ENCODE measurements at places on chromosomes 1 and 21.
A peak's percentile ranks its signal among the peaks of the same experiment; 100 is the strongest.

DNA sequence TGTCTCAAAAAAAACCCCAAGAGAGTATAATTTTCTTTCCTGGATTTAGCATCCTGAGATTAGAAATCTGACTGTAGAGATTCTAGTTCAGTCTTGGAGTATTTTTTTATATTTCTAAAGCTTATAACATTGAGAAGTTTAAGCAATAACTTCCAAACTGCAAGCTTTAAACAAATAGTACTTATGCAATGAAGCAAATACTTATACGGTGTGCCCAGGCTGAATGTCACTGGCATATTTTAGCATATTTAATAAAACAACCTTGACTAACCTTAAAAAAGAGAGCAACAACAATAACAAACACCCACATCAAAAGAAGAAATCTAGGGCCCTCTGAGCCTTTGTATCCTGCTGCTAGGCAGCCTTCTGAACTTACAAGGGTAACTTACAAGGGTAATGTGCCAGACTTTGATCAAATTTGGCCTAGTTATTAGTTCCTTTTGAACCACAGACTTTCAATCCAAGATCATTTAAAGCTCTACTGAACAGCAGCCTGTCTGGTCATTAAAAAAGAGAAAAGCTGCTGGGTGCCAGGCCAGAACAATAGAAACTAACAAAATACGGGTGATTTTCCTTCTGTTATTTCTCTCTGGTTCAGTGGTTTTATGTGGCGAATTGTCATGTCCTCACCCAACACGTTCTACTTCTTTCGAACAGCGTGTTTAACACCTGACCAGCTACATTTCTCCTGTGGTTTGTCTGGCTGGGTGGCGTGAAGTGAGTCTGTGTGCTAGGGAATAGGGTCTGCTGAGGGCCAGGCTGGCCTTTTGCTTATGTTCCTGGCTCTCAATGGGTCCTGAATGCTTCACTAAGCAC is 16.2 kb downstream of the MTOR start:
- DNase-seq: no peak

GRCh38 chr1:169892927-169893644 is 610 bp downstream of the SCYL3 start:
- peak; percentile 23 for DNase-seq

GRCh38 chr1:24909388-24909898 is 20.6 kb downstream of the RUNX3 start:
- DNase-seq: peak; percentile 38

DNA sequence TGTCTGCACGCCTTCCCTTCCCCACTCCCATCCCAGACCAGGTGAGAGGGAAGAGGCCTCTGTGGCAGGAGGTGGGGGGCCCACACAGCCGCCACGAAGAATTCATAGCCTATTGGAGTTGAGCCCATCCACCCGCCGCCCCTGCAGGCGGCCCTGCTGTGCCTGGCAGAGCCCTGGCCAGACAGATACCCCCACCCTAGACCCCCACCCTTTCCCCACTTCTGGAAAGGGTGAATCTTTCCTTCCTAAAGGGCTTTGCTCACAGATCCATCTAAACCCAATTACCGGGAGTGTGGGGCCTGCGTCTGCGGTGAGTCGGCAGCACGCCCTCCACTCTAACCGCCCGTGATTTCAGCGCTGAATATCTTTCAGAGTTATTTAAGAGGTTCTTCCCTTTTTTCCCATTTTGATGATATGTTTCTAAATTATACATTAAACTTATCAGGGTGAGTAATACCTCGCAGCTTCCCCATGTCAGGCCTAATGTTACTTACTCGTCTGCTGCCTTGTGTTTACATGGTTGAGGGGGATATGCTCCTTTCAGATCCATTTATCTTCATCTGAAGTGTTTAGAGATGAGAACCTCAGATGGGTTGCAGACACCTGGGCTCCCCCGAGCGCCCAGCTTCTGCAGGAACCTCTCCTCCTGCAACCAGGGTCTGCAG is 183.9 kb upstream of the VAMP3 start:
- no peak for DNase-seq
